NCI-H510A (cell line): ENCODE measurements at places on chromosomes 5 and 9.

DNA sequence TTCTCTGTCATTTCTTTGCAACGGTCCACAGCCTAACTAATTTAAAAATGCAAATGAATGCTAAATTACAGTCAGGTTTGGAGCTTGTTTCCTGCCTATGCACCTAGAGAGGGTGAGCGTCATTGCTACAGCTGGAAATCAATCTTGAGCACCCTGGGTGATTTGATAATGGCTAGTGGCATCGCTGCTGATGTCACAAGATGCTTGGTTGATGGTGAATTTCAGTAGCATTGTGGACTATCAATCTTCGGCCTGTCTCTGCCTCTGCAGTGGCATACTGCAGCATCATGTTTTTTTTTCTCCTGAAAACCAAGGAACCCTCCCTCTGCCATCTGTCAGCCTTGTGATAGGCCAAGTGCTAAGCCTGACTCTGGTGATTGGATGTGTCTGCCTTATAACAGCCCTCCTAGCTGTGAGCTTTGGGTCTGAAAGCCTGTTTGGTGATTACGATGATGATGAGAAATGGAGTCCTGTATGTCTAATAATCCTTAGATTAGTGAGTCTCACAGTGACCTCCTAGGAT lies 75.3 kb downstream of the NMUR2 start:
- DNase-seq: no peak

- no peak for DNase-seq
These were observed 348.4 kb upstream of the SLC30A5 start for GRCh38 chr5:68745448-68745847.

- no peak for DNase-seq
These were observed 12.9 kb downstream of the GRXCR2 start for GRCh38 chr5:145859897-145860296.

DNA sequence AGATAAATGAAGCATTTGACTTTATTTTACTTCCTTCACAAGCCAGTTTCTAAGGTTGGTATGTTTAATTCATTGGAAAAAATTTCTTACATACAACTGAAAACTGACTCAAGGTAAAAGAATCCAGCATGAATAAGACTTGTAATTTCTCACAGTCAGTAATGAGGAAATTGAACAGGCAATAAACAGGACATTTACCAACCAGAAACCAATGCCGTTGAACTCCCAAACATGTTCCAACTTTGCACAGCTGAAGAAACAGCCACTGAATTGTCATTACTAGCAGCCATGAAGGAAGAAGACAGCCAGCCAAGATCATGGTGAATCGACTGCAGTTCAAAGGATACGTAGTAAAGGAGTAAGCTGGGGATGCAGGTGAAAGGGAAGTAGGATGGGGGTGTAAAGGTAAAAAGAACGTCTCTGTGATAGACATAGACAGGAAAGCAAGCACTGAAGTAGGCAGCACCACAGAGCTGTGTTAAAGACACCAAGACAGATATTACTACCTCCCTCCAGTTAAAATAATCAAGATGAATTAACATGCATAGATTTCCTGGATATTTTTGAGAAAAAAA lies 21.3 kb upstream of the SLC12A2 start:
- no peak for DNase-seq

DNA sequence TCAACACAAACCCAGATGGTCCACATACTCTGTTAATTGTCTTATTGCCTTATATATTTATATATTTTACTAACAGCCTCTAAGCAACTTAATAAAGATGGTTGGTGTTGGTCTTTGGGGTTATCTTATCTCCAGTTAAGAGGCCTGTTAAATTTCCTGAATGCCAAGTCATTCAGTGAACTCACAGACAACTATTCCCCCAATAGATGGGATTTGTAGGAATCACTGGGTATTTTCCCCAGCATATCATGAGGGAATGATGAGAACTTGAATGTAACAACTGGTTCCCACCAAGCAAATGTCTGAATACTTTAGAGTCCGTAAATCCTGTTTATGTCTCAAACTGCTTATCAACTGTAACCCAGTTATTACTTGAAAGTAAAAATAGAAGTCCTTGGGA lies 42.7 kb upstream of the RETREG1 start:
- DNase-seq: no peak

DNA sequence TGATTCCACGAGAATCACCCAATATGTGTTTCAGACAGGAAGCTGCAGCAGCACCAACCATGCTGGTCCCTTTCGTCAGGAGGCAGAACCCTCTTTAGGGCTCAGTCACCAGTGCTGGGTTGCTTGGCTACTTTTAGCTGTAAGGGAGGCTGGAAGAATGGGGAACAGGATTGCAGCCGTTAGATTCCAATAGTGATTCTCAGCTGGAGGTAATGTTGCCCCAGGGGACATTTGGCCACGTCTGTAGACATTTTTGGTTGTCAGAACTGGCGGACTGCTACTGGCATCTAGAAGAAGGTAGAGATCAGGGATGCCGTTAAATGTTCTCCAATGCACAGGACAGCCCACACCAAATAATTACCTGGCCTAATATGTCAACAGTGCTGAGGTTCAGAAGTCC lies 81.8 kb downstream of the ANKRD33B start:
- DNase-seq: no peak

- no peak for DNase-seq
These were observed 233.0 kb downstream of the SGCD start for GRCh38 chr5:156560002-156560401.

GRCh38 chr9:9750719-9751118 lies 862.1 kb downstream of the PTPRD start:
- DNase-seq: no peak

DNA sequence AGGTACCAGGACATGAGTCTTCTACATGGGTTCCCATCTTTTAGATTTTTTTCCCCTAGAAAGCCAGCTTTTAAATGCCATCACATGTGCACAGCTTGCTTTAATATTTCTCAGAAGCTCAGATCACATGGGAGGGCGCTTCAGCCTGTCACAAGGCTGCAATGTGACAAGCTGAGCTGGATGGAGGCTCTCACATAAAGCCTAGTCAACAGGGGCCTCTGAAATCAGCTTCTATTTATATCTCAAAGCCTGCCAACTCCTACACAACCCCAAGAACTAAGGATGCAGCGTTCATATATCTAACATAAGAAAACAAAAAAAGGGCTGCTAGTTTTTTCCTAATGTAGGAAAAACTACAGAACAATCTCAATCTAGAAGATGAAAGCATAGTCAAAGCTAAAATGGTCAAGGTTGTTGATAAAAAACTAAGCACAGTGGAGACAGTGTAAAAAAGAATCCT lies 2.3 kb downstream of the ZFAND5 start:
- DNase-seq: no peak

GRCh38 chr5:169095410-169095960 lies 205.5 kb downstream of the SLIT3 start:
- no peak for DNase-seq

GRCh38 chr5:152332716-152333460 lies 72.2 kb downstream of the NMUR2 start:
- no peak for DNase-seq

- DNase-seq: no peak
These were observed 393.8 kb upstream of the MEF2C start for GRCh38 chr5:89276566-89277305.

- no peak for DNase-seq
These were observed 86.6 kb downstream of the C5orf15 start for GRCh38 chr5:133881576-133882388.

DNA sequence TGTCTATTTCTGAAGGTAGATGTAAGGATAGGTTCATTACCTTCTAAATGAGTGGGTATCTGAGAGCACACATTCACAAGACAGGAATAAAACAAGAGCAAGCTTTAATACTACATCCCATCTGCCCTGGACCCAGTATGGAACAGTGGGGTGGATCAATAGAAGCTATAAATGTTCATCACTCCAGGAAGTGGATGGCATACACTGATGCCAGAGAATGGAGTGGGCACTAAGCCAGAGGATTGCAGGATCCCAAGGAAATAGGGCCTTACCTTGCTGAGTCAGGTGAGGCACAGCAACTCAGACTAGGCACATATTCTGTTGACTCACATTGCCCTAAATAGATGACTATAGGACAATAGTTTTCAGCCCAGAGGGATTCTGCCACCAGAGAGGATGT lies 21.3 kb upstream of the COX7C start:
- no peak for DNase-seq

- DNase-seq: no peak
These were observed 393.8 kb upstream of the ZNF608 start for GRCh38 chr5:125140220-125140619.

DNA sequence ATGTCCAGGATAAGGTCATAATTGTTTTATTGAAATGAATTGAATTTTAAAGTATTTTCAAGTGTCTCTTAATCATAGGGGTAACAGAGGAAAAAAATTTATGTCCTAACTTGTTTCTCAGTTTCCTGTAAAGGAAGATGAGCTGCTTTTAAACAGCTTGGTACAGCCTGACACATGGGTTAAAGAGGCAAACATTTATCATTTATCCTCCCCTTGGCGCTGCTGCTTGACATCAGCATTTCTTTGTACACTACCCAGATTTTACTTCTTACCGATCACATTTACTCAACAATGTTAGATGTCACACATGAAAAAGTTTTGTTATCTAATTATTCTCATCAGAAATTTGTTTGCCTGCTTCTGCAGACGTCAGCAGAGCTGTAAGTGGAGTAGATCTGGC lies 79.4 kb upstream of the CTSL start:
- no peak for DNase-seq

DNA sequence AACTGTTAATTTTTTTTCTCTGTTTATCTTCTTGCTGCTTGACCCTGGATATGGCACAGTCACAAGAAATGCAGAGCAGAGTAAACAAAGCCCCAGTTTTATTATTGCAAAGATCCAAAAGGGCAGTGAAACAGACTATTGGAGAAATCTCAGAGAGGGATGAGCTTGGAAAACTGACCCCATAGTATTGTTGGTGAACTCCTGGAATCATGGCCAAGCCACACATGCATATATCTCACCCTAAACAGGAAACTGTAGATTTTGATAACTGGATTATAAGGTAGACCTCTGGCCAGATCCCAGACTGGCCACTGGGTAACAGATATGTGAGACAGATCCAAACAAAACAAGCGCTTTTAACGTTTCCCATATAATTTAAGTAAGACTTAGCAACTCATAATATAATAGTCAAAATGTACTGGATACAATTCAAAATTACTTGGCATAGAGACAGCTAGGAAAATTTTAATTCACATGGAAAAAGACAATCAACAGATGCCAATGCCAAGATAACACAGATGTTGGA lies 263.5 kb upstream of the SEMA6A start:
- DNase-seq: no peak

- DNase-seq: no peak
These were observed 74.7 kb upstream of the SPIN1 start for GRCh38 chr9:88313364-88314220.

DNA sequence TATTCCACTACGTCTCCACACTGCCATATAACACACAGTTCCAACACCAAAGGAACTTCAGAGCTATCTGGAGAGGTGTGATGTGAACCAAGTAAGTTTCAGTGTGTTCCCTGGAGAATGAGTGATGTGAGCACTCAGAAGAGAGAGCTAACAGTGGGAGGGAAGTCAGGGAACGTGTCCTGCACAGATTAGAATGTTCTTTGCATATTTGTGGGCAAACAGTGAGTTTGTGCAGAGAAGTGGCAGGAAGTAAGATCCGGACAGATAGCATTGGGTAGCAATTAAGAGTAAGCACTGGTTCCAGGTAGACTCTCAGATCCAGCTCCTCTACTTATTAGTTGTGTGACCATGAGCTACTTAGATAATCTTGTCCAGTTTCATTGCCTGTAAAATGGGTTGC lies 206.4 kb downstream of the PDZD2 start:
- DNase-seq: no peak

GRCh38 chr5:32574540-32575175 lies 10.7 kb upstream of the SUB1 start:
- no peak for DNase-seq

GRCh38 chr9:17574342-17574741 lies 4.5 kb upstream of the SH3GL2 start:
- DNase-seq: no peak

DNA sequence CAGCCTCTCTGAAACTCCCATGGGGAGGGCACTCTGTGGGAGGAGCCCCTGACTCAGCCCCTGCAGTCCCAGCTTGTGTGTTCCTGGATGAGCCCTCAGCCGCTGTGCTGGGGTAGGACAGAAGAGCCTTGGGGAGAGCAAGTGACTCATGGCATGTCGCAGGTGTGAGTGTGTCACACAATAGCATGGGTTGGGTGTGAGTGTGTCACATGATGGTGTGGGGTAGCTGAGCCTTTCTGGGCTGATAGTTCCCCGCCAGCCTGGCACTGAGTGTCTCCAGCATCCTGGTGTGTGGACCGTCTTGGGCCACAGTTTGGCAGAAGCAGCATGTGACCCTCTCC lies 83.4 kb downstream of the PHF2 start:
- no peak for DNase-seq
